Type B pancreatic cell (in vitro differentiated cells): ENCODE measurements at places on chromosomes 16 and 17. TPM values are rescaled to one million over a fixed set of nuclear protein-coding genes. Genes with fewer than 3 reads are reported as not detected.

DNA sequence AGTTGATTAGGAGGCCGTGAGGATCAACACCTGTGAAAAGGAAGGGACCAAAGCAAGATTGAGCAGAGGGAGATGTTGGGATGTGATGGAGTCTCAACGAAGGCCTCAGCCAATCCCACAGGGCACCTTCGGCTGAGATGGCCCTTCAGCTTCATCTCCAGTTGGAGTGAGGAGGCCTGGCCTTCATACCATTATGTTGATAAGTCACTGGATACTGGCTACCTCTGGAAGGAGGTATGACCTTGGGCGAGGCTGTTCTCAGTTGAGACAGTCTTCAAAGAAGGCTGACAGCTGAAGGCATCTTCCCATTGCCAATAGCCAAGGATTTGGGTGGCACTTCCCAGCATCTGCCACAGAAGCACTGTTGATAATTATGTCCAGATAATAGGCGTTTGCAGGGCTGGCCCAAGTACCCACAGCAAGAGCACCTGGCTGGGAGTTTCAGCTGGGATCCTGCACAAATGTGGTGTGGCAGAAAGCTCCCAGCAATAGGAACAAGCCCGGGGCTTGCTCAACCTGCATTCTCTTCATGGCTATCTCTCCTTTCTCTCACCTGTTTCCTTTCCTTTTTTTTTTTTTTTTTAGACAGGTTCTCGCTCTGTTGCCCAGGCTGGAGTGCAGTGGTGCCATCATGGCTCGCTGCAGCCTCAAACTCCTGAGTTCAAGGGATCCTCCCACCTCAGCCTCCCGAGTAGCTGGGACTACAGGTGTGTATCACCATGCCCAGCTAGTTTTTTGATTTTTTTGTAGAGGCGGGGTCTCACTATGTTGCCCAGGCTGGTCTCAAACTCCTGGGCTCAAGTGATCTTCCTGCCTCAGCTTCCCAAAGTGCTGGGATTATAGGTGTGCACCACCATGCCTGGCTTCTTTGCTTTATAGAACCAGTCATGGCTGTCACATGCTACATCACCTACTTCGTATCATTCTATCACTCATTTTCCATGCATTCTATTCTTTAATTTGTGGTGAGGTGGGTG is 18.2 kb upstream of the MAP3K14 start:
- no peak for DNase-seq

- DNase-seq: no peak
These were observed 37.7 kb downstream of the PLCG2 start for GRCh38 chr16:81816793-81817210.

DNA sequence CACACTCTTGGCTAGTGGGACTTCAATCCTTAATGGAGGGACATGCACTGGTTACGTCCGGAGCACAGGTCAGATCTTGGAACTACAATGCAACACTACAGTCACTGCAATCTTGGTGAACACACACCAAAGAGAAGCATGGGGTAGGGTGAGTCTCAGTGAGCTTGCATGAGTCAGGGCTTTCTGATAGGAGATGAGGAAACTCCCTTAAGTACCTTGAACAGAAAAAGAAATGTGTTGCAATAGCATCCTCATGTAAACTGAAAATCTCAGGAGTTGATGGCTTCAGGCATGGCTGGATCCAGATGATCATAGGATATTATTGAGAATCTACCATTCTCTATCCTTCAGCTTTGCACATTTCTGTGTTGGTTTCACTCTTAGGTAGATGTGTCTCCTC is 54.1 kb downstream of the CES1 start:
- no peak for DNase-seq

Gene KRT17
- 512 and 3,327 TPM in 2 replicates for total RNA-seq

GRCh38 chr17:41909088-41909487 is 9.7 kb downstream of the ACLY start:
- DNase-seq: no peak

GRCh38 chr16:49338611-49339265 is 34.9 kb upstream of the C16orf78 start:
- DNase-seq: peak; percentile 10

DNA sequence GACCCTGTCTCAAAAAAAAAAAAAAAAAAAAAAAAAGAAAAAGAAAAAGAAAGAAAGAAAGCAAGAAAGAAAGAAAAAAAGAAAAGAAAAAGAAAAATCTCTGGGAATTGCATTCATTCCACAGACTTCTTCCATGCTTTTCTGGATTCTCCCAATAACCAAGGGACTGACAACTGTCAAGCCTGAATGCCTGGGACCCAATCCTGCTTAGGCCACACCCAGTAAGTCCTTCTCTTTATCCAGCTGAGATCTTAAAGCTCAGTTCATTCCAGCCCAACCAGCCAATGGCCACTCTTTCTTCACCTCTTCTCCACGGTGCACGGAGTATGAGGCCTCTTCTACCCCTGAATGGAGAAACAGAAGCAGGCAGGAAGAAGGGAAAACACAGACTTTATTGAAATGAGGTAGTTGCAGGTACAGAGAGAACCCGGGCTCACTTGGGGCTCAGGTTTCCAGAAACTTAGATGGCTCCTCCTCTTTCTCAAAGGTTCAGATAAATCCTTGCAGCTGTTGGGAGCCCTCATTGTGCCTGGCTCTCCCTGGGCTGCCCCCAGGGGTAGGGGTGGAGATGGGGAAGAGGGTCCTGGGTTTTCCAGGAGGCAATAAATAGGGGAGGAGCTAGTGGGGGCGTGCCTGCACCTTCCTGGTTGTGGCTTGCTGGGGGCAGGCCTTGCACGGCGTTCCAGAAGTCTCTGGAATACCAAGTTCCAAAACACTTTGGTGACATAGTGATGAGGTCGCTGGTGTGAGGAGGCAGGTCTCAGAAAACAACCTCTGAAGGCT is 2.5 kb downstream of the HOXB1 start:
- DNase-seq: no peak

DNA sequence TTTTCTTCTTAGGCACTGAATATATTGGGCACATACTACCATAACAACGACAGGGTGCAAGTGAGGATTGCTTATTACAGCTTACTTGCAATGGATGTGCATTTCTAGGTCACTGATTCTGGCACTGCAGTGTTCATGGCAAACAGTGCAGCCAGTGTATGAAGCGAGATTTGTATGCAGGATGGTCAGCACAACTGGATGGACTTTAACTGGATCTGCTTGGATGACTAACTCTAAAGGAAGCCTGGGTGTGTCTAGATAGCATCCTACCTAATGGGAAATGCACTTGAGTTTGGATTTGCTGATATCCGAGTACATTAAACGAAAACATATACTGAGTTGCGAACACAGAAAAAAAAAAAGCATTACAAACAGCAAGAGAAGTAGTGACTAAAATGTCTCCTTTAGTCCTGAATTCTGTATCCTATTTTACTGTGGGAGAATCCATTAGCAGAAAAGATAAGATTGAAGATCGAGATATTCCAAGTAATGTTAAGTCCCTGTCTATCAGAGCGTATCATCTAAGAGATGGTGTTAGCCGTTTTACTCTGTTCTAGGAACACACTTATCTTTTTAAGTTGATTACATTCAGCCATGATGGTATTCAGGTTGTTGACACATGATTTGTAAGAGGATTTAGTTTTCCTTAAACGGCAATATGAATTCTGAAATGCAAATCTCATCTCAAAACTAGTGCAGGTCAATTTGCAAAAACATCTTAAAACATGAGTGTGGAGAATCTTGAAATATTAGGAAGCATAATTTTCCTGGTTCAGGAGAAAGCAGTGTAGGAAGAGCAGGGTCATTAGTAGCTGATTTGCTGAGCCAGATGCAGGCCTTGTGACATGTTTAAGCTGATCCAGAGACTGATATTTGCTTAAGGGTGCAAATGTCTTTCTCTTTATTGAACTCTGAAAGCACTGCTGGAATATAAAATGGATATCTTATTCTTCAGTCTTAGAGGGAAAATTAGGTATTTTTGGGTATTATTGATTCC is 142.6 kb upstream of the CPHXL start:
- no peak for DNase-seq

DNA sequence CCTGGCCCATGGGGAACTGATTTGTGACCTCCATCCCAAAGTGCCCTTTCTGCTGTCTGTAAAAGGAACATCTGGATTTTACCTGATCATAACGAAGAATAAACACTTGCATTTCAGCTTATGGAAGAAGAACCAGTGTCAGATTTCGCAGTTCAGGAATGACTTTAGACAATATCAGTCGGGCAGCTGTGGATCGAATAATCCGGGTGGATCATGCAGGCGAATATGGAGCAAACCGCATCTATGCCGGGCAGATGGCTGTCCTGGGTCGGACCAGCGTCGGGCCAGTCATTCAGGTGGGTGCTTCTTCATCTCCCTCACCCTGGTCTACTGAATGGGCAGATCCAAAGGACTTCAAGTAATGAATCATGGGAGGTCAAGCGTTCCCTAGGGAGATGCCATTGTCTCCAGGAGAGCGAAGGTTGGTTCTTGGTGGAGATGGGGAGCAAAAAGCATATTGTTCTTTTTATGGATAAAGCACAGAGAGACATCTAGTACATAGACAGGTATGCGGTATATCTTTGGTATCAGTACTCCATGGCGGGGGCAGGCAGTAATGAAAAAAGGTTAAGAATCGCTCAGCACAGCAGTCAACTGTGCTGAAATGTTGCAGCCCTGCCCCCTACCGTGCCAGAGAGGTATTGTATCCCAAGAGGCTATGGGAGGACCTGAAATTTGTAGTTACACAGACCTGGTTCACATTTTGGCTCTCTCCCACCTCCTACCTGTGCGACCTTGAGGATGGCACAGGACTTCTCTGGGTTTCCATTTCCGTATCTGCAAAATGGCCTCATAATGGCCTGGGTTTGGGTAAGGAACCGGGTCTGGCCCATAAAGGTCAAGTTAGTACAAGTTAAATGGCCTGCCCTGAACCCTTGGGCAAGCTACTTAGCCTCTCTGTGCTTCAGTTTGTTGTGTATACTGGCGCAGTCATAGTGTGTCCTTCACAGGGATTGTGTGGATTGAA is 4.7 kb downstream of the COQ7 start:
- no peak for DNase-seq

GRCh38 chr17:51820252-51820651 is 338.3 kb downstream of the CA10 start:
- no peak for DNase-seq

DNA sequence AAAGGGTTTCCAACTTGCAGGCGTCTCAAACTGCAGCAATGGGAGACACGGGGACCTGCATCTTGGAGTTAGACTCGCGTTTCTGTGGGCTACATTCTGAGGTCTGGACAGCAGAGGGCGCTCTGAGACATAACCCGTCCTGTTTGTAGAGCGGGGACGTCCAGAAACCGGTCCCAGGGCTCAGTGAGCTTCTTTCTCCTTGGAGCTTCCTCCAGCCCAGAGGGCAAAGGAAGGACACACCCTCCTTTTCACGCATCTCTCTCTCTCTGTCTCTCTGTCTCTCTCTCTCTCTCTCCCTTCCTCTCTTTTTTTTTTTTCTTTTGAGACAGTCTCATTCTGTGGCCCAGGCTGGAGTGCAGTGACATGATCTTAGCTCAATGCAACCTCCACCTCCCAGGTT is 19.8 kb downstream of the COX4I1 start:
- DNase-seq: peak; percentile 86

Gene ATP2A1
- total RNA-seq: 1.5 and 4.4 TPM in 2 replicates
